GM12891 (cell line): ENCODE measurements at places on chromosomes 1 and 21.
A peak's percentile ranks its signal among the peaks of the same experiment; 100 is the strongest.

DNA sequence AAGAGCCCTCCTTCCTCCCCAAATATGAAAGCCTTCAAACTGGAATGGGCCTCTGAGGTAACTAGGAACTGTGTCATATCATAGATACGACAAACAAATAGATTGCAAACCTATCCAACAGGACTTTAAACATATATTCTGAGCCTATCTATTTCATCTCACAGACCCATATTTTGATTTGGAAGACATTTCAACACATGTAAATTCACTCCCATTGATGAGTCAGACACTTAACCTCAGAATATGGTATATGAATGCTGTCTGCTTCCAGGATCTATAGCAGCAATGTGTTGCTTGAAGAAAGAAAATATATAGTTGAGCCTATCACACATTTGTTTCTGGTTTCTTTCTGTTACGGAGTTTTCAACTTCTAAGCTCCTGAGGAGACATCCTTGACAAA lies 221.9 kb upstream of the SAMSN1 start:
- DNase-seq = no peak

DNA sequence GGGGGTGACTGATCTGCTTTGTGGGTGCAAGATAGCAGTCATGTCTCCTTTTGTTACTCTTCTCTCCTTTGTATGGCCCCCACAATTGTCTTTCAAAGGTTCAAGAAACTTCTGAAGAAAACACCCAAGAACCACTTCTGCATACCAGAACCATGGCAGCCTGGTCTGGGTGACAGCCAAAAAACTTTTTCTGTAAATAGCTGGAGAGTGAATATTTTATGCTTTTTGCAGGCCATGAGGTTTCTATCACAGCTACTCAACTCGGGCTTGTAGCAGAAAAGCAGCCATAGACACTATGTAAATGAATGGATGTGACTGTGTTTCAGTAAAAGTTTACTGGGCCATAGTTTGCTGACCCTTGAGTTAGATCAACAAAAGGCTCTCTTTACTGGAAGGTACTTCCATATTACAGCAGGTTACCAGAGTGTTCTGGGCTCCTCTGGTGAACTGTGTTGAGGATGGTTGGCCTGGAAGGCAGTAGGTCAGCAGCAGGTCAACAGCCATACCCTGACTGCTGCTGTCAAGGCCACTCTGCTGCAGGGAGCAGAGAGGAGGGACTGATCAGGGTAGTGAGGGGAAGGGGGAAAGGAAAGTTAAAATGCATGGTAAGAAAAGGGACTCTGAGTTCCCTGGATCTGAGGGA lies 116.4 kb downstream of the GDAP2 start:
- no peak for DNase-seq

DNA sequence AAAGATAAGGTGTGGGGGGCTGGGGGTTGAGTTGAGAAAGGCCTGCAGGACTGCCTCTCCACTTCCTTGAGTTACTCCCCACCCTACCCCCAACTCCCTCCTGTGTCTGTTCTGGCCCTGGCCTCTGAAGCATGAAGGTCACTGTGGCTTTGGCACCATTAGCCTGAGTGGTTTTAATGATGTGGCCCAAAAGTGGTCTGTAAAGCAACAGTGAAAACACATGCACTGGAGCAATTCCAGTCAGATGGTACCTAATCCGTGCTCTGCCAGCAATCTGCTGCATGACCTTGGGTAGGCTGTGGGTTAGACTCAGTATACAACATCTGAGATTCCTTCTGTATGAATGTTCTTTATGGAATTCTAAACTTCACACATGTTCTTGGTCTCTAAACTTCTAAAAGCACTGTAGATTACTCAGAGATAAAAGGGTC lies 86.5 kb upstream of the ATP1A1 start:
- no peak for DNase-seq

GRCh38 chr1:71787699-71788098 lies 494.6 kb downstream of the NEGR1 start:
- DNase-seq = no peak

DNA sequence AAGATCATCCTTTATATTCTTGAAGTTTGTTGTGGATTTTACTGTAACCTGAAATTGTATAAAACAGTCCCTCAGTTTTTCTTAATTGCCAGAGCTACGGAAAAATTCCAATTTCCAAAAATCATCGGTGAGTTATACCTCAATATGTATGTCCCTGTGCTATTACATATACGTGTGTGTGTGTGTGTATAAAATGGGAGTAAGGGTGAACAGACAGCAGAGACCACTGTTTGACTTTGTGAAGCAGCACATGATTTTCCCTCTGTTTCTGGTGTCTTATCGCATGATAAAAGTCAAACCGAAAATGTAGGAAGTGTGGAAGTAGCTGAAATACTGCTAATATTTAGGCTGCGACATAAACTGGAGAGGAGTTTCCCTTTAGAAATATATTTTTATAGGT lies 1.2 kb downstream of the OR2T1 start:
- DNase-seq = no peak

DNA sequence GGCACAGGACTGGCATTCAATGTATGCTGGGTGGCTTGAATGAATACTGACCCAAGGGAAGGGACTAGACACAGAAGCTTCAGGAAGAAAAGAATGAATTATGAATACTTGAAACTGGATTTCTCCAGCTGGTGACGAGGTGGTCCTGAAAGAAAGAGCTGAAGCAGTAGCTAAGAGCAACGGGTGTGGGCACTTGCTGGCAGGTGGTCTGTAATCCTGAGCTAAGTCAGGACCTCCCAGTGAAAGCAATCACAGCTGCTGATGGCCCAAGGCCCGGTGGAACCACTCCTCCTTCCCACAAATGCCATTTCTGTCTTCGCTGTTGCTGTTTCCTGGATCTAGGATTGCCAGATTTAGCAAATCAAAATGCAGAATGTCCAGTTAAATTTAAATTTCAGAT lies 47.0 kb downstream of the NEK2 start:
- no peak for DNase-seq

GRCh38 chr1:21175324-21175669 lies 1.4 kb downstream of the EIF4G3 start:
- DNase-seq = no peak

DNA sequence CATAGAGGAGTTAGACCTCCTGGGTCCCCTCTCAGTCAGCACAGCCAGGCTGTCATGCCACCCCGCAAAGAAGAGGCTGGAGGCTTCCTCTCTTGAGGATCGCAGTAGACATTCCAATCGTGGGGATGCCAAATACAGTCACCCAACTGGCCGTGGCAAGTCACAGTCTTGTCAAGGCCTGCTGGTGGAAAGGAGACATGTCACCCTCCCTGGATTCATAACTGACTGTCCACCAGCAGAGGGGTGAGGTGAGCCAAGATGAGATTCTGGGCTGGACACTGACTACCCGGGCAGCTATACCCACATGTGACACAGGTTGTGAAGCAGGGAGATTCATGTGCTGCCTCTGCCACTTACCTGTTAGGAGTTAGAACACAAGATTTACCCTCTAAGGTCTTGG lies 123.5 kb upstream of the NGF start:
- DNase-seq = no peak

DNA sequence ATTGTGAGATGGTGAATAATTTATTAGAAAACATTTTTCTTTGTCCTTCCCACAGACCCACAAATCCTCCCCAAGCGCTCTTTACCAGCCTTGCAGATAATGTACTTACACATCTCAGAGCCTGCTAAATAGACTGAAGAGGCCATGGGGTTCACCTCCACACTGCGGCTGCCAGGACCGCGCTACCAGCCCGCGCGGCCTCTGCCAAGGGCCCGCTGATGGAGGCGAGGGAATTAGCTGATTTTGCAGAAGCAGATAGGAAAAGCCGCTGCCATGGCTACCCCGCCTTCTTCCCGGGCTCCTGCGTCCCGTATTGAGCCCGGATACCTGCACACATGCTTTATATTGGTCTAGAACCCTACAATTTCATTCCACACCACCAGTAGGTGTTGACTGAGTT lies 248.0 kb upstream of the FOXD3 start:
- DNase-seq = no peak

DNA sequence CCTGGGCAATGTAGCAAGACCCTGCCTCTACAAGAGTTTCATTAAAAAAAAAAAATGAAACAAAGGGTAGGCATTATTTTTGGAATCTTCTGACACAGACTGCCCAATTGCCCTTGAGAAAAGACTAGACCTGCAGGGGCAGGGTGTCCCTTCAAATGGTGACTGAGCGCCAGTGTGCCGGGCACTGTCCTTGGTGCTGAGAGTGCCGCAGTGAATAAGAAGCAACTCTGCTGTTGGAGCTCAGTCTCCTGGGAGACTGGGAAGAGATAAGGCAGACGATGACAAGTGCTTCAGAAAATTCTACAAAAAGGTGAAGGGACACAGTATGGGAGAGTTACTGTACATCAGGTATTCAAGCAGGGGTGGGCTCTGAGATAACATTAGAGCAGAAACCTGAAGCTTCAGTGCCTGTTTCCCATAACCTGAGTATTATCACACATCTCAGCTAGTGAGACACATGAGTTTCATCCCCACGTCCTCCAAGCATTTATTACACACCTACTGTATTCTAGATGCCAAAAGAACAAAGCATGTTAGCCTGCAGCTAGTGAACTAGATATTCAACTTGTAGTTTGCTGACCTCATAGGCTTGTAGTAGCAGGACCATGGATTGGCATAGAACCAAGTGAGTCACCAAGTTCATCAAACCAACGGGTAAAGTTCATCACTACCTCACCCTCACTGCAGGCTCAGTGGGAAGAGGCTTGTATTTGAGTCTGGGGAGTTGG lies 18.4 kb upstream of the RPL11 start:
- DNase-seq = no peak

DNA sequence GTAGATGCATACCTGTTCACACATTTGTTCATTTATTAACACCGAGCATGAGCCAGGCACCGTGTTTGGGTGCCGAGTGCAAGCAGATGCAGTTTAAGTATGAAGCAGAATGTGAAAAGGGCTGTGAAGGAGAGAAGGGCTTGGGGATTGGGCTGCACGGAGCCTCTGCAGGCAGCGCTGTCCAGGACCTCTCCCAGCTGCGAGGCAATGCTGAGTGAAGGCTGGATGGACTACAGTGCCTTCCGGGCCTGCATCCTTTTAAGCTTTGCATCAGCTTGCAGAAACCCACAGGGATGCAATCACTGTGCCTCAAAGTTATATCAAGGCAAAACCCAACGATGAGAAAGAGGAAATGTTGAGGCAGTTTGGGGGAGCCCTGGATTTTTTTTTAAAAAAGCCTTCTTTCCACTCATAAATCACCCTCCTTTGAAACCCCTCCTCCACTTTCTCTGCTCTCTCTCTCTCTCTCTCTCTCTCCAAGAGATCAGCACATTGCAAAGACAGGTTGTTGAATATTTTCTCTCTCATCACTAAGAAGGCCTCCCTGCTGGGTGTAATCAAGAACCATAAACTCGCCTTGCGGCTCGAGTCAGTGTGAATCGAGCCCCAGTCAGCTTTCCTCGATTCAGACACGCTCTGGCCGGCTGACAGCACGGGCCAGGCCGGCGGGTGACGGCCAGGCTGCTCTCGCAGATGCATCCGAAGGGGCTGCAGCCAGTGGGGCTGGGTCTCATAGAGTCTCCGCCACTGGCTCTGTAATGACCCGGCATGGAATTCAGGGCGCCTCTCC lies 89.2 kb upstream of the POU3F1 start:
- DNase-seq = no peak

GRCh38 chr1:94339206-94339927 lies 78.8 kb upstream of the ABCD3 start:
- no peak for DNase-seq

GRCh38 chr1:209883341-209883971 lies 54.6 kb upstream of the SYT14 start:
- no peak for DNase-seq

- DNase-seq = peak; percentile 48
These were observed 17.6 kb upstream of the ALX3 start for GRCh38 chr1:110087812-110088738.

DNA sequence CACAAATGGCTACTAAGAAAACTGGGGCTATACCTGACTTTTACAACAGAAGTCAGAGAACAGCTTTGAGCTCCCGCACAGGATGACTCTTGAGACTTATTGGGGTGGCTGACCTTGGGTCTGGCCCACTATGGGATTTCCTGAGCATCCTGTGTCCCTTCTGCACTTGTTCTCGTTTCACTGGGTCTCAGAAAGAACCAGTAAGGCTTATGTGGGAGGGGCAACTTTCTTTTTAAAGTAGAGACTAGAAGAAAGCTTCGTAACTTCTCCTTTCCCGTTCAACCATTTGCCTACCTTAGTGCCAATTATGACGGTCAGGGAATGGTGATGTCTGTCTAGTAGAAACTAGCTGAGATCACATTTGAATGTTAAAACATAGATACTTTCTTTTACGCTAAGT lies 59.5 kb upstream of the C1orf105 start:
- DNase-seq = no peak

DNA sequence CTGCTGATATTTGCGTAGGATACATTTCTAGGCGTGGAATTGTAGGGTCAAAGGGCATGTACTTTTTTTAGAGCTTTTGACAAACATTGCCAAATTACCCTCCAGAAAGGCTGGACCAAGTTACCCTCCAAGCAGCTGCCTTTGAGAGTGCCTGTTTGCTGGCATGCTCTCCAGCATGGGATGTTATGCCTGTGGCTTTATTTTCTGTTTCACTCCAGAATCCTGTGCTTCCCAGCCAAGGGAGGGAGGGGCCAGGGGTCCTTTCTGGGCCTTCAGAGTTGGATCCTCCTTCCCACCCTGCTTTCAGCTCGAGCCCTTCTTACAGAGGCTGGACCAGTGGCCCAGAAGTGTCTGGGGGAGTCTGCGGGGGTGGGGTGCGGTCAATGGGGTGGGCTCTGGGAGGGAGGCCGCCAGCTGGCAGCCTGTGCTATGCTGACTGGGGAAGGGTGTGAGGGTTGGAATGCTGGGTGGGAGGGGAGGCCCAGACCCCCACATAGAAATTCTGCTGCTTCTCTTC lies 81.2 kb downstream of the EPHB2 start:
- DNase-seq = no peak

DNA sequence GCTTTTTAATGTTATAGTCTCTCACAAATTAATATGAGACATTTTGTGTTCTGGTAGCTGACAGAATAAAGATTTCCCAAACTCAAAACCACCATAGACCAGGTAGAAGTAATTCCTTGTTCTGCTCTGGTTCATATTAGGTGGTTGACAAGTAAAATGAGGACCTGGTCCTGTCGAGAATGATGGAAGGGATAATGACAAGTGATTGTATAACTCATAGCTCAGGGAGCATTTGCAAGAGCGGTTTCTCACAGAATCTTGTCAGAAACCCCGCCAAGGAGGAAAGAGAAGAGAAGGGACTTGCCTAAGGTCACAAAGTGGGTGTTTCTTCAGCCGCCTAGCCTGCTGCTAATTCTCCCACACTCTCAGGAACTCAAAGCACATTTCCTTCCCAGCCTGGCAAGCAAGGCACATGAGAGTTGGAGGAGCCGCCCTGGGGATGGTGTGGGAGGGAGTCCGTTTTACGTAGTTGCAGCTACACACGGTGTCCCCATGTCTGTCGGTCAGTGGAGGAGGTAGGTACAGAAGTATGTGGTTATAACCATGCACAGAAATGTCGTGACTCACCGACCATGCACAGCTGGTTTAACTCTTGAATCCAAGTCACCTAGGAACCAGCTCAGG lies 46.5 kb downstream of the SAMD13 start:
- no peak for DNase-seq

- no peak for DNase-seq
These were observed 357.0 kb downstream of the TTLL7 start for GRCh38 chr1:83641796-83642443.
